ENCODE measurements at places on chromosomes 7 and 10.

- no peak for DNase-seq
Observed at GRCh38 chr7:32062150-32062549, 8.1 kb downstream of the PDE1C start.

- DNase-seq, result no peak
Observed at GRCh38 chr7:143938379-143939243, 3.6 kb downstream of the OR2F2 start.

DNA sequence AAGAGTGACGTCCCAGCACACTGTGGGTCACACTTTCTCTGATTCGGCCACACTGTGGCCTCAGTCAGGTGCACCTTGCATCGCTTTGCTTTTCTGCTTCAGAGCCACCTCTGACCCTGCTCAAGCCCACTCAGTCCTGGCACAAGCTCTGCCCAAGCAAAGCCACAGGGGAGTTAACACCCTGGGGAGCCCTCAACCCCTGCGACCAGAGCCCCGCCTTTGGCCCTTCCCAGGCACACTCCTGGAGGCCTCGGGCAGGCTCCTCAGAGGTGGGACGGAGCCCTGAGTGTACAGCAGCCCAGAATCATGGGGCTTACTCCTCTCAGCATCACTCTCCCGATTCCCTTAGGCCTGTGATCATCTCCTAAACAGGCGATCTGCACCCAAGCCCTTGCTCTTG lies 71.0 kb downstream of the HIPK2 start:
- no peak for DNase-seq

DNA sequence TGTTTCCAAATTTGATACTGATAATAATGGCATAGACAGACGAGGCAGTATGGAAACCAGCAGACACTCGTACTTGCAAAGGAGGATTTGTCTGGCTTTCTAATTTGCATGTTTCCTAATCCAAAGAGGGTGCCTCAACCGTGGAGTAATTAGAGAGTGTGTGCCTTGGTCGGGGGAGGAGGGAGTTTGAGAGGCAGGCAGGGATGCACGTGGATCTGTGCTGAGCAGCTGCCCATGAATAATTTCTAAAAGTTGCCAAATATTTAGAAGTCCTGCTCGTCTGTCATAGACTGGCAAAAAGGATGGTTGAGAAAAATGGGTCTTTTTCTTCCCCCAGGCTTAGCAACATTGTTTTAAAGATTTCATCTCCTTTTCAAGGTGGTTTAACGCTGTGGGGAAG lies 69.4 kb downstream of the PTPRE start:
- DNase-seq, result no peak

GRCh38 chr7:114979388-114979787 lies 57.5 kb downstream of the MDFIC start:
- no peak for DNase-seq

DNA sequence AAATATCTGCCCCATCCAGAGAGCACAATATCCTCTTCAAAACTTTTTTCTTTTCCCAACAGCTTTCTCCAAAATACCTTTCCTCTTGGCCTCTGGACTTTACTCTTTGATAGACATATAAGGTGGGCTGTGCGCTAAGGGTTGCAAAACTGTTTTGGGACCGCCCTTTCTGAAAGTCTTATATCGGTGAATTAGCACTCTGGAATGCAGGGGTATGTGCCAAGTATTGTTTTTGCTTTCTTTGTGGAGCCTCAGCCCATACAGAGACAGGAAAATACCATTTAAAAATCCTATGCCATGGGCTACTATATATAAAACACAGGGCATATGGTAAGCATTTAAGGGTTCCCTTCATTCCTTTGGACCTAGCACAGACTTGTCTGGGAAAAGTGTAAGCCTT lies 37.7 kb downstream of the PPP1R17 start:
- DNase-seq, result no peak

GRCh38 chr7:116525298-116525912 lies 569 bp downstream of the CAV1 start:
- peak; percentile 29 for DNase-seq

- no peak for DNase-seq
Observed at GRCh38 chr7:7156663-7157062, 25.7 kb upstream of the C1GALT1 start.
